ENCODE measurements at places on chromosomes 2 and 18. TPM values are rescaled to one million over a fixed set of nuclear protein-coding genes. Genes with fewer than 3 reads are reported as not detected.

Gene GKN1
- total RNA-seq = not detected

Gene VSNL1
- total RNA-seq = 1.2 TPM

Gene GLB1L
- total RNA-seq = 28.2 TPM

Gene RAB6C
- not detected for total RNA-seq

Gene CLEC4F
- total RNA-seq = not detected

Gene STPG4
- 0.33 TPM for total RNA-seq

Gene FOXI3
- total RNA-seq = not detected

Gene ZNF512
- total RNA-seq = 23.6 TPM

Gene CD8B2
- not detected for total RNA-seq

Gene DSG1
- not detected for total RNA-seq

Gene KIF3C
- 9.0 TPM for total RNA-seq

Gene HOXD9
- total RNA-seq = not detected

Gene EVX2
- total RNA-seq = not detected

Gene PRKCE
- 19.0 TPM for total RNA-seq

Gene AGXT
- total RNA-seq = not detected

Gene SERPINB11
- total RNA-seq = not detected

Gene CGREF1
- 10.0 TPM for total RNA-seq

Gene MC4R
- total RNA-seq = not detected

Gene GPR45
- total RNA-seq = not detected

Gene ABHD1
- total RNA-seq = 0.26 TPM

Gene RBM43
- total RNA-seq = 4.9 TPM

Gene AMER3
- not detected for total RNA-seq

Gene NEURL3
- total RNA-seq = not detected

Gene ZNF804A
- total RNA-seq = 3.0 TPM

Gene DSG3
- total RNA-seq = not detected

Gene KLHL30
- 1.2 TPM for total RNA-seq

Gene NAPG
- 30.8 TPM for total RNA-seq

Gene NIF3L1
- 21.0 TPM for total RNA-seq

Gene GALNT5
- 32.4 TPM for total RNA-seq

Gene MOGAT1
- total RNA-seq = not detected
